Posterior vena cava (tissue), 2 donors: ENCODE measurements at places on chromosomes 12 and 14.

- DNase-seq, result no peak
Observed at GRCh38 chr12:103495469-103496456, at the start of gene C12orf42. C12orf42 (minus strand) TSS chr12:103495968; CDS start chr12:103478426, 17,542 bp downstream.

- DNase-seq, result no peak
Observed at GRCh38 chr14:100796946-100797345, 29.0 kb upstream of the MEG3 start.

DNA sequence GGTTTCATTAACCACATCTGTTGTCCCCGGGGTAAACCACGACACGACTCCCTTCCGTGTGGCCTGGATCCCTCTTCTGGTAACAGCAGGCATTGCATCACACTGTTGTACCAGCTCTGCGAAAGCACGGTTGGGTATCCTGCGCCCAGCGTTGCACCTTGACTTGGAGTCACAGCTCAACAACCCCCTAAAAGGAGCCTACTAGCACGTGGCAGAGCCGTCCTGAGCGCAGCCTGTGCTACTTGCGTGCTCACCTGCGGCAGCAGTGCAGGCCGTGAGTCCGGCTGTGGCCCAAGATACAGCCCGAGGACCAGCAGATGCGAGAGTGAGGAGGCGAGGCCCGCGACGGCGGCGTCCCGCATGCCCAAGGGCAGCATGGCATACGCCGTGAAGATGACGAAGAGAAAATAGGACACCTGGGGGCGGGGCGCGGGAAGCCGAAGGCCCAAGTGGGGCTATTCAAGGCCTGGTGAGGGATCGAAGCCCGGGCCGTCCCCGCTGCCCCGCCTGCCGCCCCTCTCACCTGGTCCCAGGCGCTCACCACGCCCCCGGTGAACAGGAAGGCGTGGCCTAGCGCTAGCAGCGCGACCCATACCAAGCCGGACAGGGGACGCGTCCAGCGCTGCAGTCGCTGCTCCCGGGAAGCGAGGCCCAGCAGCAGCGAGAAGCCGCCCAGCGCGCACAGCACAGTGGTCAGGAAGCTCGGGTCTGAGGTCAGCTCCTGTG lies 2.4 kb downstream of the ADCY4 start:
- DNase-seq, result peak; percentile 87

DNA sequence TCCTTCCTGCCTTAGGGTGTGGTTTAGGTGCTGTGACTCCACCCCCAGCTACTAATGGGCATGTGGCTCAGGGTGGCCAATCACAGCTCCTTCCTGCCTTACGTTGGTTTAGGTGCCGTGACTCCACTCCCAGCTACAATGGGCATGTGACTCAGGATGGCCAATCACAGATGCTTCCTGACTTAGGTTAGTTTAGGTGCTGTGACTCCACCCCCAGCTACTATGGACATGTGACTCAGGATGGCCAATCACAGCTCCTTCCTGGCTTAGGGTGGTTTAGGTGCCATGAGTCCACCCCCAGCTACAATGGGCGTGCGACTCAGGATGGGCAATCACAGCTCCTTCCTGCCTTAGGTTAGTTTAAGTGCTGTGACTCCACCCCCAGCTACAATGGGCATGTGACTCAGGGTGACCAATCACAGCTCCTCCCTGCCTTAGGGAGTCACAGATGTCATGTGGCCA lies 163.9 kb downstream of the TBX5 start:
- DNase-seq, result no peak

GRCh38 chr14:36056845-36057244 lies 119.7 kb downstream of the PTCSC3 start:
- no peak for DNase-seq
